ENCODE measurements at places on chromosomes 7 and 10. TPM values are rescaled to one million over a fixed set of nuclear protein-coding genes. Genes with fewer than 3 reads are reported as not detected.

Gene HGF
- total RNA-seq = 0.39 TPM

Gene MICALL2
- total RNA-seq = 29.0 TPM

Gene OR2A42
- not detected for total RNA-seq

Gene OR6B1
- not detected for total RNA-seq

Gene MNX1
- not detected for total RNA-seq

Gene ACTL6B
- total RNA-seq = not detected

Gene OIT3
- under 0.01 TPM for total RNA-seq

Gene DDC
- total RNA-seq = not detected

Gene SPDYE6
- total RNA-seq = not detected

Gene PAX4
- total RNA-seq = not detected

Gene OR2A5
- not detected for total RNA-seq

Gene ANKRD30A
- not detected for total RNA-seq

Gene TBC1D12
- 10.3 TPM for total RNA-seq

Gene CYP3A4
- not detected for total RNA-seq

Gene CTTNBP2
- total RNA-seq = 0.43 TPM

Data from placental epithelial cell (primary cell).